CD4-positive, CD25-positive, alpha-beta regulatory T cell (primary cell): ENCODE measurements at places on chromosomes 16 and 17. TPM values are rescaled to one million over a fixed set of nuclear protein-coding genes. Genes with fewer than 3 reads are reported as not detected.

NDRG4 gene
- 0.52 TPM for total RNA-seq

KRT26 gene
- not detected for total RNA-seq

TLCD3A gene
- 0.67 TPM for total RNA-seq

GNG13 gene
- not detected for total RNA-seq

DNA sequence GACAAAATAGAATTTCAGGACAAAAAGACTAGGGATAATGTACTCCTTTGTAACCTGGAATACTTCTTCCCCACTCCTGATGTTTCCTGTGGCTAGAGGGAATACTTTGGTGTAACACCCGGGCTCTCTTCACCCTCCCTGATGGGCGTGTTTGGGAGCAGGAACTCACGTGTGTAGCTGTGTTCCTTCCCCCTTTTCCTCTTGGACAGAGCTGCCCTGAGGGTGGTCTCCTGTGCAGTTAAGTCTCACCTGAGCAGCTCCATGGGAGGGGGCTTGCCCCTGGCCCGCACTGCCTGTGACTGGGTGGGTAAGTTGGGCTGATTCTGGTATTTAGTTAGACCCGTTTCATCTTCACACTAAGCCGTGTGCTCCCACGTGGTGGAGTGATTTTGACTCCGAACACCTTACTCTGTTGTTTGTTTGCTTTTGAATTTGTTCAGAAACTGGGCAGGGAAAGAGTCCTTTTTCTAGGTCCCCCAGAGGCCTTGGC lies 87.9 kb downstream of the OR1D5 start:
- no peaks in the 10 kb centered on the region for H3K27me3 ChIP-seq
- no peaks in the 10 kb centered on the region for H3K4me1 ChIP-seq
- no peak for DNase-seq
- no peak overlapping the region for H3K27ac ChIP-seq
- H3K4me3 ChIP-seq = no peak overlapping the region
- H3K36me3 ChIP-seq = peaks cover 8% of the 10 kb centered on the region

DNA sequence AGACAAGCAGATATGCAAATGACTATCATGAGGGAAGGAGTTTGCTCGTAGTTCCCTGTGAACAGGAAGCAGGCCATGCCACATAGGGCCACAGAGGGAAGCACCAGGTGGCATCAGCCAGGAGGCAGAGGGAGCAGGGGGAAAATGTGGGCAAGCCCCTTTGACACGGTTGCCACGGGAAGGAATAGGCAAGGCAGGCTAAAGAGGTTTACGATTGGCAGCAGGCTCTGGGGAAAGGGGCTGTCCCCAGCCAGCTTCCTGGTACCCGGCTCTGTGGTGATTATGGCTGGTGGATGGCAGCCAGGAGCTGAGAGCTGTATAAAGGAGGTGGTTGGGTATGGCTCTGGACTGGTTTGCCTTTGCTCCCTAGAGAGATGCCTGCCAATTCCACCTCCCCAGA lies 848 bp downstream of the CES3 start:
- no peaks in the 10 kb centered on the region for H3K4me1 ChIP-seq
- no peak for DNase-seq
- H3K4me3 ChIP-seq = no peak overlapping the region
- H3K27ac ChIP-seq = no peak overlapping the region
- H3K27me3 ChIP-seq = no peaks in the 10 kb centered on the region

DNA sequence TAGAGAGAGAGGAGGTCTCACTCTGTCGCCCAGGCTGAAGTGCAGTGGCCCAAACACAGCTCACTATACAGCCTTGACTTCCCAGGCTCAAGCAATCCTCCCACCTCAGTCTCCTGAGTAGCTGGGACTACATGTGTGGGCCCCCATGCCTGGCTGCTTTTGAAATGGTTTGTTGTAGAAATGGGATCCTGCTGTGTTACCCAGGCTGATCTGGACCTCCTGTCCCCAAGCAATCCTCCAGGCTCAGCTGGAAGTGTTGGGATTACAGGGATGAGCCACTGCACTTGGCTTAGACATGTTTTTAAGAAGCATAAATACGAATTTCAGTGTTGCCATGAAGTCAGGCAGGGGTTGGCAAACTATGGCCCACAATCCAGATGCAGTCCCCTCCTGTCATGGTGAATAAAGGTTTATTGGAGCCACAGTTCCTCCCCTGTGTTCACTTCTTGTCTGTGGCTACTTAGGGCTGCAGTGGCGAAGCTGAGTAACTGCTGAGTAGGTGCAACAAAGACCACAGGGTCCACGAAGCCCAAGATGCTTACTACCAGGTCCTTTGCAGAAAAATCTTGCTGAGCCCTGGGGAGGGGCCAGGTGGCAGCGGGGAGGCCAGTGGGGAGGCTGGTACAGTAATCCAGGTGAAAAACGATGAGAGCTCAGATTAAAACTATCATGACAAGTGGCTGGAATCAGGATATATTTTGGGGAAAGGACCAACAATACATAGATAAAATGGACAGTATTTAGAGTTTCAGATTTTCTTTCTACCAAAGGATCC lies 35.2 kb downstream of the TNFRSF13B start:
- no peaks in the 10 kb centered on the region for H3K36me3 ChIP-seq
- DNase-seq = no peak
- no peaks in the 10 kb centered on the region for H3K4me1 ChIP-seq

- H3K27ac ChIP-seq = no peak overlapping the region
- H3K27me3 ChIP-seq = no peaks in the 10 kb centered on the region
- peaks cover 37% of the 10 kb centered on the region for H3K36me3 ChIP-seq
- DNase-seq = peak; percentile 47
- H3K4me1 ChIP-seq = peaks cover 37% of the 10 kb centered on the region
- peak overlapping the region; percentile 99 for H3K4me3 ChIP-seq
Measured at GRCh38 chr16:74667255-74667700, 601 bp upstream of the RFWD3 start.
